ENCODE measurements at places on chromosomes 13 and 19.

GRCh38 chr19:38877781-38878574 is at the start of gene RINL:
Gene RINL (minus strand): TSS chr19:38878275. CDS start chr19:38876742, 1,533 bp downstream.
- no peak for DNase-seq

DNA sequence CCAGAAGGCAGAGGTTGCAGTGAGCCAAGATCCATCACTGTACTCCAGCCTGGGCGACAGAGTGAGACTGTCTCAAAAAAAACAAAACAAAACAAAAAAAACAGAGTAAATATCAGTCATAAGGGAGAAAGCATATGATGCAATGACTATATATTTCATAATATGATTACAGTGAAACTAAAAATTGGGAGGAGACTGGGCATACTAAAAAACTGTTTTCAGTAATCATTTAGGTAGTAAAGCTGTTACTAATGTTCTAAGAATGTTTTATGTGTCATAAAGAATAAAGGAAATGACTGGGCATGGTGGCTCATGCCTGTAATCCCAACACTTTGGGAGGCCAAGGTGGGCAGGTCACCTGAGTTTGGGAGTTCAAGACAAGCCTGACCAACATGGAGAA is 15.9 kb downstream of the ZNF573 start:
- DNase-seq = no peak

- DNase-seq = no peak
These were observed at the start of gene CD37 for GRCh38 chr19:49335071-49335783. Gene CD37 (plus strand): TSS chr19:49335406. CDS start chr19:49335541, 135 bp downstream.

GRCh38 chr13:21005193-21005592 is 56.2 kb downstream of the LATS2 start:
- DNase-seq = no peak

GRCh38 chr13:40515702-40516101 is 150.7 kb downstream of the FOXO1 start:
- no peak for DNase-seq

DNA sequence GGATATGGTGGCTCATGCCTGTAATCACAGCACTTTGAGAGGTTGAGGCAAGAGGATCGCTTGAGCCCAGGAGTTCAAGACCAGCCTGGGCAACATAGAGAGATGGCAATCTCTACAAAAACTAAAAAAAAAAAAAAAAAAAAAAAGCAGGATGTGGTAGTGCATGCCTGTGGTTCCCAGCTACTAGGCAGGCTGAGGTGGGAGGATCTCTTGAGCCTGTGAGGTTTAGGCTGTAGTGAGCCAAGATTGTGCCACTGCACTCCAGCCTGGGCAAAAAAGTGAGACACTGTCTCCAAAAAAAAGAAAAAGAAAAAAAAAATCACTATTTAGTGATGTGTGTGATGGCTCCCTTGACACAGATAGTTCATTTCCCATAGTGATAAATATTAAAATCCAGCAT is 365.0 kb upstream of the NBEA start:
- DNase-seq = no peak

GRCh38 chr13:84086847-84087162 is 204.5 kb upstream of the SLITRK1 start:
- DNase-seq = no peak

DNA sequence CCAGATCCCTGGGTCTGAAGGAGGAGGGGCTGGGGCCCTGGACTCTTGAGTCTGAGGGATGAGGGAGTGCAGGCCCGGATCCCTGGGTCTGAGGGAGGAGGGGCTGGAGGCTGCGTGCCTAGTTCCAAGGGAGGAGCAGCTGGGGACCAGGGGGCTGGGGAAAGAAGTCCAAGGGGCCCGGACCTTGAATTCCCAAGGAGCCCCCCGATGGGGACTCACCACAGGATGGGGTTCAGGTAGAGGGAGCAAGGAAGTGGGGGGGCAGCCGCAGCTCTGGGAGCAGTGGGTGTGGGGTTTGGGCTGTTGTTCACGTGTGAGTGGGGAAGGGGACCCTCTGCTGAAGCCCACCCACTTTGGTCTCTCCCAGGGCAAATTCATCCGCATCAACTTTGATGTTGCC is 23.1 kb downstream of the MYH14 start:
- no peak for DNase-seq

DNA sequence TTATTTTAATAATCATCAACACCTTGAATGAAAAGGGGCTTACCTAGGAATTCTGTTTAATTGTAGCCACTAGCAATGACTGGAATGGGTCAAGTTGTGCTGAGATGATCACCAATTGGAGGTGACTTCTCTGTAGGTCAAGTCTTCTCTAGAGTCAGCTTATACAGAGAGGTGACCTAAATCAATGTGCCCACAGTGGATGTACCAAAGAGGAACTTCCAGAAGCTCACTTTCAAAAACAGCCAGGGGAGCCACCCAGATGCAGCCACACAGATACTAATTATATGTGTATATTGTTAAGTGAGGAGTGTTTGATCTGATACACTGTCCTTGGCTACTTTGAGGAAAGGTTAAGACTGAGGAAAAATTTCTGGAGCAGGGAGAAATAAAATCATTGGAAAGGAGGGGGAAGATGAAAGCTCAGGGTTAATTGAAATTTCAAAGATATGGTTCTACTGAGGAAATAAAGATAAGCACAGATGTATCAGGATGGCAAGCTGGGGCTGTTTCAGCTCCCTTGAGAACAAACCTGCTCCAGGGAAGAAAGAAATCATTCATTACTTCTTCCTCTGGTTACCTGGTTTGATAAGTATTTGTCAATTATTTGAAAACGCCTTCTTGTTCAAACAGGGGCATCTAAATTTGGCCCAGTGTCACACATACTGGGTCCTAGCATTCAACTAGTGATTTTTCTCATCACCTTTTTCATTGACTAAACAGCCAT is 5.1 kb downstream of the GPR183 start:
- no peak for DNase-seq

- no peak for DNase-seq
These were observed 802 bp upstream of the FREM2 start for GRCh38 chr13:38685974-38686576.

DNA sequence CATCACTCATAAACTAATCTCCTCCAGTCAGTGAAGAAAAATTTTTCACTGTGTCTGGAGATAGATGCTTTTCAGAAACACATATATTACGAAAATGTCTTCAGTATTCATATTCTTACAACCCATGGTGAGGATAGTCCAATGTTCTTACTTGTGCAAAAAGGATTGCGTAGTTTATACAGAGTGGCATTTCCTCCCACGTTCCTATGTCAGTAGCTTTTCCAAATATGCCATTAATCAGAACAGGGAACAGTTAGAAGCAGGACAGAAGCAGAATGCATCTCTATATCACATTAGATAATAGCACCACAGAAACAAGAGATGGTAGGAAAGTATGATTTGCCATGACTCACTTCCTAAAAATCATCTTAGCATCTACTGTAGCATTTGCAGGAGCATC is 282.9 kb downstream of the SLITRK5 start:
- DNase-seq = no peak

DNA sequence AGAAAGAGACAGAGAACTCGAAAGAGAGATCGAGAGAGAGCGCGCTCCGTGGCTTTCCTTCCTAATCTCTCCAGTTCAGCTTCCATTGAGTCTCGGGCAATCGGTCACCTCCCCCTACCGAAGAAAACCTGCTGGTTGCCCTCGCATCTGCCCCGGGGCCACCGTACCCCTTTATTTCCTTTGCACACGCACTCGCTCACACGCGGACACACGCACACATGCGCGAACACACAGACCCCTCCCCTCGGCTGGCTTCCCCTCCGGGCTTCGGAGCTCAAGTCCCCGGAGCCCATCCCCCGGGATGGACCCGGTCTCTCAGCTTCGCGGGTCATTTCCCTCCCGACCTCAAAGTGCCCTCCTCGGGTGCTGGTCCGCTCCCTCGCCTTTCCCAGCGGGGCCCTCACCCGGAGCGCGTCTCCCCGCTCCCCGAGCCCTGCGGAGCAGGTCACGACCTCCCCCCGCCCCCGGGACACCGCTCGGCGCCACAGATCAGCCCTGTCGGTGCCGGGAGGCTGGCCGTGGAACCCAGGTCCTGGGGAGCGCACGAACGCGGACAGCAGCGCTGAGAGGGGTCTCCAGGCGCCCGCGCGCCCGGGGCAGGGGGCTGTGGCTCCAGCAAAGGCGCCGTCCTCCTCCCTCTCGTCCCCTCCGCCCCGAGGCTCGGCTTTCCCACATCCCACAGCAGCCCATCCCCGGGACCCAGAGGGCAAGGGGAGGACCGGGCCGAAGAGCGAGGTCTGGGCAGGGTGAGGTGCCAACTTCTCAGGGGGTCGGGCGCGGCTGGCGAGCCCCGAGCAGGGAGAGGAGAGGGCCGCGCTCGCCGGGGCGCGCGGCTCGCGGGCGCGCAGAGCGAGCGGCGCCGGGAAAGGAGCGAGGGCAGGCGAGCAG is 1.8 kb downstream of the DACH1 start:
- DNase-seq = no peak

DNA sequence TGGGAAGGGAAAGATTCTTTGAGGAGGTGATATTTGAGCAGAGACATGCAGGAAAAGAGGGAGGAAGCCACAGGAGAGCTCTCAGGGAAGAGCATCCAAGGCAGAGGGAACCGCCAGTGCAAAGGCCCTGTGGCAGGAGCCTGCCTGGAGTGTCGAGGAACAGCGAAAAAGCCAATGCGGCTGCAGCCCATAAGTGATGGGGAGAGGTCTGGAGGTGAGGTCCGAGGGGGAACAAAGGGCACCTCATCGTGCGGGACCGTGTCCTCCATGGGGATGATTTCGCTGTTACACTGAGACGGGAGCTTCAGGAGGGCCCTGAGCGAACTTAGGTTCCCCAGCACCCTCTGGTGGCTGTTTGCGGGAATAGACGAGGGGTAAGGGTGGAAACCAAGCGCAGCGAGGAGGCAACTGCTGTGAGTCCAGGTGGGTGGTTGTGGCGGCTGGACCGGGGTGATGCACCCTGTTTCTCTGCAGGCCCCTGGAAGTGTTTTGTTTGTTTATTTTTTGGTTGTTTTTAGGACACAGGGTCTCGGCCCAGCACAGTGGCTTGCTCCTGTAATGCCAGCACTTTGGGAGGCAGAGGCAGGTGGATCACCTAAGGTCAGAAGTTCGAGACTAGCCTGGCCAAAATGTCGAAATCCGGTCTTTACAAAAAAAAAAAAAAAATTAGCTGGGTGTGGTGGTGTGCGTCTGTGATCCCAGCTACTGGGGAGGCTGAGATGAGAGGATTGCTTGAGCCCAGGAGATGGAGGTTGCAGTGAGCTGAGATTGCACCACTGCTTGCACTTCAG is 5.9 kb upstream of the EHD2 start:
- DNase-seq = no peak

DNA sequence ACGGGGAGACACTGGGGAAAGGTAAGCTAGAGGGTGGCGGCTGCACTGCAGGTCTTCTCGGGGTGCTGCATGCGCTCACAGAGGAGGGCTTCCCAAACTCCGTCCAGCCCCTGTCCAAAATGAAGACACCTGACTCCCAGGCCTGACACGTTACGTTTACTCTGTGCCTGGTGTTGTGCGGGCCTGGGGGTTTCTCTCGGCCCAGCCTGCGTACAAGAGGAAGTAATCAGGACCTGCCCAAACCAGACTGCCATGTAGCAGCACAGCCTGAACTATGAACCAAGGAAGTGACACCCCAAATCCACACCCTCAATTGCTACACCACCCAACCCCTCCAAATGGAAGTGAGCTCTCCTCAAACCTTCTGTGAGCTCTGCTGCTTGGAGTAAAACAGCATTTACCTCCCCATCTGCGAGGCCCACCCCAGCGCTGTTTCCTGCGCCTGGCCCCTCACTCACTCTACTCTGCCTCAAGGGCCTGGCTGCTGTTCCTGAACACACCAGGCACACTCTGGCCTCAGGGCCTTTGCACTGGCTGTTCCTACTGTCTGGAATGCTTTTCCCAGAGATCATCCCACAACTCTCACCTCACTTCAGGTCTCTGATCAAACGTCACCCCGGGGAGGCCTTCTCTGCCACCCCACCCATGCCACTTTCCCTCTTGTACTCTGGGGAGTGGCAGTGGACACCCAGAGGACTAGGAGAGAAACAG is 3.0 kb downstream of the HSPBP1 start:
- no peak for DNase-seq

- no peak for DNase-seq
These were observed 230.5 kb downstream of the LACC1 start for GRCh38 chr13:44110091-44110621.

GRCh38 chr19:29800100-29800825 is 11.5 kb upstream of the CCNE1 start:
- no peak for DNase-seq

- no peak for DNase-seq
These were observed 367.6 kb downstream of the DNAJC15 start for GRCh38 chr13:43391036-43391435.

- no peak for DNase-seq
These were observed 276.8 kb downstream of the KCNRG start for GRCh38 chr13:50292081-50292480.

DNA sequence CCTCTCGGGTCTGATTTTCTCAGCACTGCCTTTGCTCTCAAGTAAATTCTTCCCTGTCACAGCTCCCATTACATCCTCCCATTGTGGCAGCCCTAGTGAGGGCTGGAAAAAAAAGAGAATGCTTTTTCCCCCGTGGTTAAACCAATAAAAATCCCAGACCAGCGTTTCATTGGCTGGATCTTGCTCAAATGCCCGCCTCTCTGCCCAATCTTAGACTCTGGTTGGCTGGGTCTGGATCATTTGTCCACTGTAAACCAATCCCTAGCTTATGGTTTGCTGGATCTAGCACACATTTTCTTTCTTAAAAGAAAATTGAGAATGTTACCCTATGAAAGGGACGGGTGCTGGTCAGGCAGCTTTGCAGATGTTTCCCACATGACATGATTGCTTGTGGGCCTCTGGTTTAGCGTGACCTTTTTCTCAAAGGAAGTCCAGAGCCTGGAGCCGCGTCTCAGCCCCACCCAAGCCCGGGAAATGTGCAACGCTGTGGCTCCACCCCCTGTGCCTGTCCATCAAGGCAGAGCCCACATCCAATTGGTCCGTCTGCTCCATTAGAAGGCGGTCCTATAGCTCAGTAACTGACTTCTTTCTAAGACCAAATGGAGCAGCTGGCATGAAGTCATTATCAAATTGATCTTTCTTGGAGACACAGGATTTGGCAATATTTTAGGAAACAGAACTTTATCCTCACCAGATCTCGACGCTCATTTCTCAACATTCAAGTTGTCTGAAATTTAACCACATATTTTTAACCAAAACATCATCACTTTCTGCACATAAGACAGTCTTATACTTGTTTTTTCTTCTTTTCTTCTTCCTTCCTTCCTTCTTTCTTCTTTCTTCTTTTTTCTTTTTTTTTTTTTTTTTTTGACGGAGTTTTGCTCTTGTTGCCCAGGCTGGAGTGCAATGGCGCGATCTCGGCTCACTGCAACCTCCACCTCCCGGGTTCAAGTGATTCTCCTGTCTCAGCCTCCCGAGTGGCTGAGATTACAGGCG is 2.6 kb upstream of the MCEMP1 start:
- DNase-seq = no peak

Measured in brain pericyte (primary cell).